ENCODE measurements at places on chromosomes 7 and 10.
A peak's percentile ranks its signal among the peaks of the same experiment; 100 is the strongest.

DNA sequence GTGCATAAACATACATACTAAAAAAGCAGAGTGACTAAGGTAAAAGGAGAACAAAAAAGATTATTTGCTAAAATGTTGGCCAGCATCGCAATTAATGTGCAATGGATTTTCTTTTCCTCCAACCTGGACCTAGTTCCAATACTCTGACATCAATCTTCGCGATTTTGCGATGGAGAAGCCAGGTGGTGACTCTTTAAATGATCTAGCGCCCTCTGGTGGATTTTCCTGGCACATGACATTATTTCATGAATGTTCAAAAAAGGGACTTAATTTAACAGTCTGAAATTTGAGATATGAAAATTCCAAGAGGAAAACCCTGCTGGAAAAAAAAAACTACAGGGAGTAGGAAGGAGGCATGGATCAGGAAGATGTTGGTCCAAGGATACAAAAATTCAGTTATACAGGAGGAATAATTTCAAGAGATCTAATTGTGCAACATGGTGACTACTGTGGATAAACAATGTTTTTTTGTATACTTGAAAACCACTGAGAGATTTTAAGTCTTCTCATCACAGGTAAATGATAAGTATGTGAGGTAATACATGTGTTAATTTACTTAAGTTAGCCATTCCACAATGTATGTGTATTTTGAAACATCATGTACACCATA lies 4.3 kb upstream of the KCNMA1 start:
- peak; percentile 26 for DNase-seq

GRCh38 chr10:62653254-62653653 lies 151.3 kb upstream of the ADO start:
- DNase-seq, result no peak

DNA sequence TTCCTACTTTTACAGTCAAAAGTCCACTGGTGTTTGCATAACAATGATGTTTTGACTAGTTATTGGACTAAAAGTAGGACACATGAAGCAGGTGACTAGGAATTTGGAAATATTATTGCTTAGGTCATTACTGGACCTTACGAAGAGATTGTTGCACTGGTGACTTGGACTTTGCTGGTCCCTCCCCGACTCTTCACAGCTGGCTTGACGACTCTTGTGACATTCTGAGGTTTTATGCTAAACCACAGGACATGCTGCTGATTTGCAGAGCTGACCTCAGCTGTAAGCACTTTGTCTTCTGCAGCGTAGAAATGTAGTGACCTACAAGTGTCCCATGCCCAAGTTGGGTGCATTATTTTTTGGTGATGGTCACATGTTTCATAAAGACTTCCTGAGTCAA lies 21.9 kb downstream of the PCBD1 start:
- DNase-seq, result no peak

- no peak for DNase-seq
Observed at GRCh38 chr10:68327889-68328786, 3.7 kb upstream of the HNRNPH3 start.

- DNase-seq, result no peak
Observed at GRCh38 chr7:94660006-94660405, 4.1 kb upstream of the SGCE start.

GRCh38 chr7:129713544-129713943 lies 102.0 kb downstream of the NRF1 start:
- DNase-seq, result no peak

Data from stimulated activated CD4-positive, alpha-beta T cell treated with anti-CD3 and anti-CD28 coated beads, TNF-alpha, amount 100 ng/mL, for 48 hours (primary cell).